ENCODE measurements at places on chromosomes 7 and 10.
A peak's percentile ranks its signal among the peaks of the same experiment; 100 is the strongest.

DNA sequence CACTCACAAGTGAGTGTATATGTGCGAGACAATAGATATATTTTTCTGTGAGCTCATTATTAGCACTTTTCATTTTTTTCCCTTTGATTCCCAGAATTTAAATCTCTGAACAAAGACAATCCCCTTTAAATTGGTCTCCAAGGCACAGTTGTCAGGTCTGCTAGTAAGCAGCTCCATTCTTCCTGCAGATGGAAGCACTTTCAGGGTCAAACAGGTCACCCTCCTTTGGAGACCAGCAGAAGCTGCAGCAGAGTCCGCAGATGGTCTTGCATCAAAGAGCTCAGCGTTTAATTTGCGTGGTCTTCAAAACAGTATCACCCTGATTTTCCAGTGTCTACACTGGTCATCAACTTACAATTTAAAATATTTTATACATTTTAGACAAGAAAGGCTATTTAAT, 543.8 kb downstream of the ARL4A start:
- no peak for DNase-seq

DNA sequence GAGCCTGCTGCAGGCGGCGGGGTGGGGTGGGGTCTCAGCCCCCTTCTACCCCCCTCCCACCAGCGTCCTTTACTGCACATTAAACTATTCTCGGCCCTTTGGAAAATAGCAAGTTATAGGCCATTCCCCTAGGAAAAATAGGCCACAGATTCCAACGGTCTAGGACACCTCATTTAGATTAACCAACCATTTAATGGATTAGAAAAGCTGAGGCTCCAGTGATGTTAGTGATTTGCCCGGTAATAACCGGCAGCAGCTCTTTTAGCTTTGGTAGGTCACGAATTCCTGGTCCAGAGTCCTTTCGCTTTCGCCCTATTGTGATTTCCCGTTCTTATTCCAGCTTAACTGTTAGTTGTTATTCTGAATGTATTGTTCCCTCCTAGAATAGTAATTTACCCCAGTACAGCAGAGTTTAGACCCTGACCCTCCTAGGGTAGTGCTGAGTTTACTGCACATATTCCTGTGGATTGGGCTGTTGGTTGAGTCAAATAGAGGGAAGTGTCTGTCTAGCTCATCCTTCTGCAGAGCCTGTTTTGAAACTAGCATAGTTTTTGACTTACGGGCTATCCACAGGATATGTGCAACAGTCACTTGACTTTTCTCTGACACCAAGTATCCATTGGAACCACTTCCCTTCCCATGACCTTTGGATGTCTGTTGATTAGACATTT, 754 bp downstream of the GSTO1 start:
- no peak for DNase-seq

DNA sequence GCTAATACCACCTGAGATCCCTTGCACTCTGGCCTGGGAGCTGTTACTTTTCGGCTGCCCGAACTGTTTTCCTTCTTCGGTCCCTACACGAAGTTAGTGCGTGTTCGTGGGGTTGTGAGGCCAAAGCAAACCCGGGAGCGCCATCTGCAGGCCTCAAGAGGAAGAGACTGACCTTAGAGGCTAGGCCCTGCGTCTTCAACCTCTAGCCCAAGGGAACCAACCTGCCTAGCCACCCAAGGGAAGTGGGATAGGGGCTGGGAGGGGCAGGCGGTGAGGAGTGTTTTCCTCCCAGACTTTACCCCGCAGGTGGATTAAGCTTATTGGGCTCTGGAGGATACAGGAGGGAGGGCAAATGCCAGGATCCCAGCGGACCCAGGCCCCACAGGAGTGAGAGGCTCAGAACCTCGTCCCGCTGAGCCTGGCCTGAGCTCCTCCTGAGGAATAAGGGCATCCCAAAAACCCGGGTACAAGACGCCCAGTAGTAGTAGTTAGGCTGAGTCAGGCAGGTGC, 1.7 kb upstream of the PAX2 start:
- DNase-seq, result peak; percentile 30

GRCh38 chr10:25694206-25694933, 239.7 kb upstream of the MYO3A start:
- no peak for DNase-seq

DNA sequence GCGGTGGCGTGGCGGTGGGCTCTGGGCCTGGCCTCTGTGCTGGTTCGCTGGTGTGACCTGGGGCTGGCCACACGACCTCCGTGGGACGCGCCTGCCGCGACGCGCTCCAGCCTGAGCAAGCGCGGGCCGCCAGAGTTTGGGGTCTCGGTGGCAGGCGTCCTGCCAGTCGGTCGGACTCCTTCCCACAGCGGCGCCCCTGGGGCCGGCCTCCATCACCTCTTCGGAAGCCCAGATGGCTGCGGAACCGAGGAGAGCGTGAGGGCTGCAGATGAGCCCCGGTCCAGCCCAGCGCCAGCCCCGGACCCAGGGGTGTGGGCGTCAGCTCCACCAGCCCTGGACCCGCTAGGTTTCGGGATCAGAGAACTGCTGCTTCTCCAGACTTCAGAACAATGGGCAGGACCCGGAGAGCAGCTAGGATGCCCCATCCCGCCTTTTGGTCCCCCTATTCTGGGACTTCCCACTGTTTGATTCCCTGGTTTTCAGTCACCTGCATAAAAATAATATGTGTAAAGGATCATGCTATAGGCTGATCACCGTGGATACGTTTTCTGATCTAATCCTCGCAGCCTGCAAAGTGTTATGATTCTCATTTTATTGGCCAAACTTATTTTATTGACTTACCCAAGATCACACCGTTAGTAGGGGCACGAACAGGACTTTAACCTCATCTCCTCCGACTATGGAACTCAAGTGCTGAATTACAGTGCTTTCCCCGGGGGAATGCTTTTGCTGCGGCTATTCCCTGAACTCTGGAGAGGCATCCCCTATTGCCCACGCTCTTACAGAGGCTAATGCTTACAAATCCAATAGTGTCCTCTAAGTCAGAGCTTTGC, 2.8 kb downstream of the CYP26C1 start:
- no peak for DNase-seq
